Forelimb muscle (tissue), 1 donor: ENCODE measurements at places on chromosomes 3 and 15. TPM values are rescaled to one million over a fixed set of nuclear protein-coding genes. Genes with fewer than 3 reads are reported as not detected.

- peak; percentile 31 for DNase-seq
These were observed 76.0 kb downstream of the TAMM41 start for GRCh38 chr3:11770477-11771391.

- no peak for DNase-seq
These were observed 150.9 kb downstream of the ITPR1 start for GRCh38 chr3:4643904-4644547.

DNA sequence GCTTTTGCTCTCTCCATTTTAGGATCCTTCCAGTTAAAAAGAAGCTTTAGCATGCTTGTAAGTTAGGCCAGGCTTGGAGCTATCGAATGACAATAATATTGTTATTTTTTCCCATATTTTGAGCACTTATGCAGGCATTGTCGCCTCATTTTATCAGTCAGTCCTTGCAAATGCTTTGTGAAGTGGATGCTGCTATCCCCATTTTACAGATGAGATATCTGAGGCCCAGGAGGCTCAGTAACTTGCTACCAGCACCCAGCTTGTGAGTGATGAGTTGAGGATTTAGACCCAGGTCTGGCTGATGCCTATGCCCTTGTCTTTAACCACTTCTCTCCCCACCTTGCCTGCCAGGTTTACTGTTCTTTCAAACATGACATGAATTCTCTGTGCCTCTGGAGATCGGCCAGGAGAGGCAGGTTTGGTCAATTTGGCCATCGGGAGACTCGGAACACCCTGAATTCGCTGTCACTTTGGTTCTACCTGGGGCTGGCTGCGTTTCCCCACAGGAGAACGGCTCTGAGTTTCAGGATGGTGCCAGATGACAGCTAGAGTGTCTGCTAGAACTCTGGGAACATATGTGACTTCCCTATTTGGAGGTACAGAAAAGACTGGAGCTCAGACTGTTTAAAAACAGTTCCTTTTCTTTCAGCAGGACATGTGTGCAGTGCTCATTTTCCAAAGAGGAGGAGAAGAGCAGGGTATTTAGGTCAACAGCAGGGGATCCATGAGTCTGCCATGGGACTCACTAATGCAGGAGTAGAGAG, 25.5 kb upstream of the ZNF710 start:
- DNase-seq: no peak

- peak; percentile 52 for DNase-seq
These were observed 27.3 kb downstream of the DUT start for GRCh38 chr15:48358229-48359152.

- no peak for DNase-seq
These were observed 59.1 kb upstream of the SLC6A1 start for GRCh38 chr3:10933470-10933804.

- peak; percentile 29 for DNase-seq
These were observed 54.8 kb downstream of the MESD start for GRCh38 chr15:80934761-80935221.

- no peak for DNase-seq
These were observed 57.2 kb upstream of the MCF2L2 start for GRCh38 chr3:183485585-183485984.

The ZNF620 gene
- polyA plus RNA-seq: 2.5 TPM

DNA sequence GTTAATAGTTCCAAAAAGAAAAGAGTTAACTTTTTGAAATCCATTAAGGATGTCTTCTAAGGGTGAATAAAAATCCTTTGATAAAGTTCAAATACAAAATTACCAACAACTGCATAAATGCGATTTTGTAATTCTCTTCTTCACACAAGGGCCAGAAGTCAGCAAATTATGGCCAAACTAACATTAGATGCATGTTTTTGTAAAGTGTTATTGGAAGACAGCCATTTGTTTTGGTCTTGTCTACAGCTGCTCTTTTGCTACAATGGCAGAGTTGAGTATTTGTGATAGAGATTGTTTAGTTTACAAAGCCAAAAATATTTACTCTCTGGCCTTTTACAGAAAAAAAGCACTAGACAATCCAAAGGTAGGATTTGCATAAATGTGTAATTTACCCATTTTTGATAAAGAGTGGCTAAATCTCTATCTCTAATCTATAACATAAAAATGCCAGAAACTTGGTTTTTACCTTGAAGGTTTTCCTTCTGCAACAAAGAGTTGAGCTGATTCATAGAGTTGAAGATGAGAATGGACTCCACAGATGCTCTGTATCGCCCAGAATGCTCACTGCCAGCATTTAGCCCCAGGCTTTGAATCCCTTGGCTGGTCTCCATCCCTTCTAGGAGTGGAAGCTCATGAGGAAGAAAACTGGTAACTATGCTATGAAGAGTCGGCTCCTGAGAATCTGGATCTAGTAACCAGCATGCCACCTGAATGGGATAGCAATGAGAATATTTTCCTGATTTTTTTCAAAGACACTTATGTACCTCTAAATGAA, 64.5 kb downstream of the POLQ start:
- DNase-seq: no peak

DNA sequence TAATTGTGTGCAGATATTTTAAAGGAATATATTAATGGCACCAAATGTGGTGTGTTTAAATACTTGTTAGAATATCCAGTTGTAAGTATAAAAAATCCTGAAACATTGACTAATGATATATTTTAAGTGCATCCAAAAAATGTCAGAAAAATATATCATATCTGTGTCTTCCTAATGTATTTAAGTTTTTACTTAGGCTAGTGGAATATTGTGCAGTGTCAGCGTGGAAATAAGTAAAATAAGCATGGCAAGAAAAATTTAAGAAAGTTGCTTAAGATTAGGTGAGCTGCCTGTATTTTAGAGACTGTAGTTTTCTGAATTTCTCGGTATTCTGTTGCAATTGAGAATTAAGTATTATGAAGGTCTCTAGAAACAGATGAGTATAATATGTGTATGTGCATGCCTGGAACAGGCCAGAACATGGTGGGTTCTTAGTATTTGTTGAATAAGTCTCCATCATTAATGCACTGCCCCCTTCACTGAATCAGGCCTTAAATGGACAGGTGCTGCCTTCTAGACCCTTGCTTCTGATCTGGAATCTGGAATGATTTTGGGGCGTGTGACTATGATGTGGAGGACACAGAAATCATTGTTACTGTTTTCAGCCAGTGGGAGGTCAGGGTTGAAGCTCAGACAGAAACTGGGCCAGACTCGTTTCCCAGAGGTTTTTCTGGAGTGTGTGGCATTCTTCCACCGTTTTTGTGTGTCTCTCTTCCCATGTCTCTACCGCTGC, 86.1 kb downstream of the TRAK1 start:
- no peak for DNase-seq

DNA sequence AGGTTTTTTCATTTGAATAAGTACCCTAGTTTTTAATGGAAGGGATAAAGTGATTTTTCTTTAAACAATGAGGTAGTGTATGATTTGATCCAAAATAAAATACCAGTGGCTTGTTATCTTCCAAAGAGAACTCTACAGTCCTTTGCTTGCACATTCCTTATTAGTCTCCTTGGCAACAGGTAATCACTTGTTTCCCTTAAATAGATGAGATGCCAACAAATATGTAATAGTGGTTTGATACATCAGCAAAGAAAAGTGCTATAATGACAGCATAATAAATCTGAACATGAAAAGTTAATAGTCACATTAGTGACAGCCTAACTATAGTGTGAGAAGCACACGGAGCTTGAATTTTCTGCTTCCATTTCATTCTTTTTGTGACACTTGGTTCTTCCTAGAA, 360.2 kb downstream of the ZNF385D start:
- DNase-seq: no peak

GRCh38 chr3:171743327-171744157, 66.7 kb downstream of the PLD1 start:
- no peak for DNase-seq

DNA sequence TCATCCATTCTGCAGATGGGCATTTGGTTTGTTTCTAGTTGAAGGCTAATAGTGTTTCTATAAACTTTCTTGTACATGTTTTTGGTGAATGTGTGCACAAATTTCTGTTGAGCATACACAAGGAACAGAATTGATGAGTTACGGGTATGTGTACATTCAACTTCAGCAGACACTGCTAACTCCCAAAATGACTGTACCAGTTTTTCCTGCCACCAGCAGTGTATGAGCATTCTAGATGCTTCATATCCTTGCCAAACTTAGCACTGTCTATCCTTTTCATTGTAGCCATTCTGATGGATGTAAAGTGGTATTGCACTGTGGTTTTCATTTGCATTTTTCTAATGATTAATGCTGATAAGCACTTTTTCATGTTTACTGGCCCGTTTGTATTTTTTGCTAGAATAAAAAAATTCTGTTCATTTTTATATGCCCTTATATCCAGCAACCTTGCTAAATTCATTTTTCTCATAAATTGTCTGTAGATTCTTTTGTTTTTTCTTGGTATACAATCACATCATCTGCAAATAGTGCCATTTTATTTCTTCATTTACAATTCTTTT, 110.2 kb downstream of the ATP1B3 start:
- no peak for DNase-seq

- DNase-seq: no peak
These were observed 59.5 kb upstream of the TMEM115 start for GRCh38 chr3:50418850-50419249.

The GOLGA8T gene
- not detected for polyA plus RNA-seq

DNA sequence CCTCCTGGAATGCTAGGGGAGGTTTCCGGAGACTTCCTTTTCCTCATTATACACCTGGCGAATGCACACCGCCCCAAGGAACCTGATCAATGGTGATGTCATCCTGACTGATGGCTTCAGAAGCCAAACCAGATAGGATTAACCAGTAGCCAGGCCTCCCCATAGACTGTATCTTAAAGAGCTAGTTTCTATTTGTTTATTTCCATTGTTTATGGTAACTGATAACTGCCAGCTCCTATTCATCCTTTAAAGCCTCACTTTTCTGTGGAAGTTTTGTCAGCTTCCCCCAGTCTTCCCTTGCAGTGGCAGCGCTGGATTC, at the start of gene MKRN2OS:
MKRN2OS (minus strand) TSS at position 27 of the 319 bp plus-strand sequence. CDS start 35 bp downstream, outside the sequence.
- no peak for DNase-seq

DNA sequence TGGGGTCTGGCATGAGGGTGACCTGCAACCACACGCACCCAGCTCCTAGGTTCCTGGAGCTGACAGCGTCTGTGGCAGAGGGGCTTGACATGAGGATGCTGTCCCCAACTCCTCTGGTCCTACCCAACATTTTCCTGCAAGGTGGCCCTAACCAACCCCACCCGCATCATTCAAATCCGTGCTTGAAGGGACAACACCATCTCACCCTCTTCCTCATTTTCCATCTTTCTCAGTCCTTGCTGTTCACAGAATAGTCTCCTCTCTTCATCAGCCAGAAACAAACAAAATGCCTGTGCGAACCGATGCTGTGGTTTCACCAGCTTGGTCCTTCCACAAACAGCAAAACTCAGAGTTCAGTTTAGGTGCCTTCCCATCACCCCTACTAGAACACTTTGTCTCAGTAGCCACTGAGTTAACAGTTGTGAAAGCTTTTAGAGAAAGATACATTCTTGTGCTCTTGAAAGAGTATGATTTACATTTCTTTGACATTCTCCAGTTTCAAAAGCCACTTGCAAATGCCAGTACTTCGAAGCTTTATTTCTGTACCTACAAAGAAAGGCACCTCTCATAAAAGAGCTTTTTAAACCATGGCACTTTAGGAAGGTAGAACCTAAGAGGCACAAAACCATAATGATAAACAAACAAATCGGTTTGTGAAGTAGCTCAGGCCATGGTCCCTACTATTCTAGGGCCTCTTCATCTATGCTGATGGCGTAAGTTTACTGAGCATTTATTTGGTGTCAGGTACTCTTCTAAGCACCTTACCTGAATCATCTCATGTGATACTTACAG, 360.1 kb downstream of the SHQ1 start:
- DNase-seq: no peak
